ENCODE measurements at places on chromosomes 2 and 18. TPM values are rescaled to one million over a fixed set of nuclear protein-coding genes. Genes with fewer than 3 reads are reported as not detected.

The DSC2 gene
- 1.7 TPM for total RNA-seq

The APLF gene
- total RNA-seq: 2.6 TPM

The ITGB6 gene
- total RNA-seq: 15.0 TPM

The PLCL1 gene
- total RNA-seq: 0.88 TPM

The EGR4 gene
- total RNA-seq: not detected

The AOX1 gene
- 23.7 TPM for total RNA-seq

The GRHL1 gene
- total RNA-seq: 0.65 TPM

The PLGLB2 gene
- total RNA-seq: 0.32 TPM

The TANK gene
- total RNA-seq: 44.7 TPM

The IL1R2 gene
- 6.1 TPM for total RNA-seq

The TAF4B gene
- total RNA-seq: 3.0 TPM

The SLC14A1 gene
- total RNA-seq: not detected

The CFAP53 gene
- 0.39 TPM for total RNA-seq

The LRRFIP1 gene
- total RNA-seq: 18.6 TPM

The ARHGAP28 gene
- total RNA-seq: 5.3 TPM

The CLEC4F gene
- total RNA-seq: not detected

The ASB18 gene
- total RNA-seq: not detected

The LCT gene
- 0.08 TPM for total RNA-seq

The TTN gene
- under 0.01 TPM for total RNA-seq

The MYO5B gene
- 2.3 TPM for total RNA-seq

The FBXO41 gene
- 2.5 TPM for total RNA-seq

The MBOAT2 gene
- 34.9 TPM for total RNA-seq

The MAP3K19 gene
- total RNA-seq: not detected

The HAUS1 gene
- total RNA-seq: 72.9 TPM

Data from epithelial cell of alveolus of lung (primary cell).